GM23338 (cell line): ENCODE measurements at places on chromosomes 1 and 21. TPM values are rescaled to one million over a fixed set of nuclear protein-coding genes. Genes with fewer than 3 reads are reported as not detected.
A peak's percentile ranks its signal among the peaks of the same experiment; 100 is the strongest.

GRCh38 chr1:26826261-26827105 is at the start of gene ZDHHC18:
TSS of gene ZDHHC18 (plus strand) at chr1:26826688. CDS start at chr1:26826805, 117 bp downstream.
- DNase-seq = peak; percentile 82

- DNase-seq = no peak
These were observed 20.3 kb downstream of the POFUT2 start for GRCh38 chr21:45267390-45267760.

- DNase-seq = no peak
These were observed 86.5 kb upstream of the MACF1 start for GRCh38 chr1:39117899-39118450.

RAP1GAP gene
- polyA plus RNA-seq = 4.3 and 5.0 TPM in 2 replicates

RPTN gene
- not detected in 2 replicates for polyA plus RNA-seq

- DNase-seq = peak; percentile 23
These were observed 6.4 kb upstream of the DUSP12 start for GRCh38 chr1:161743231-161743630.

DNA sequence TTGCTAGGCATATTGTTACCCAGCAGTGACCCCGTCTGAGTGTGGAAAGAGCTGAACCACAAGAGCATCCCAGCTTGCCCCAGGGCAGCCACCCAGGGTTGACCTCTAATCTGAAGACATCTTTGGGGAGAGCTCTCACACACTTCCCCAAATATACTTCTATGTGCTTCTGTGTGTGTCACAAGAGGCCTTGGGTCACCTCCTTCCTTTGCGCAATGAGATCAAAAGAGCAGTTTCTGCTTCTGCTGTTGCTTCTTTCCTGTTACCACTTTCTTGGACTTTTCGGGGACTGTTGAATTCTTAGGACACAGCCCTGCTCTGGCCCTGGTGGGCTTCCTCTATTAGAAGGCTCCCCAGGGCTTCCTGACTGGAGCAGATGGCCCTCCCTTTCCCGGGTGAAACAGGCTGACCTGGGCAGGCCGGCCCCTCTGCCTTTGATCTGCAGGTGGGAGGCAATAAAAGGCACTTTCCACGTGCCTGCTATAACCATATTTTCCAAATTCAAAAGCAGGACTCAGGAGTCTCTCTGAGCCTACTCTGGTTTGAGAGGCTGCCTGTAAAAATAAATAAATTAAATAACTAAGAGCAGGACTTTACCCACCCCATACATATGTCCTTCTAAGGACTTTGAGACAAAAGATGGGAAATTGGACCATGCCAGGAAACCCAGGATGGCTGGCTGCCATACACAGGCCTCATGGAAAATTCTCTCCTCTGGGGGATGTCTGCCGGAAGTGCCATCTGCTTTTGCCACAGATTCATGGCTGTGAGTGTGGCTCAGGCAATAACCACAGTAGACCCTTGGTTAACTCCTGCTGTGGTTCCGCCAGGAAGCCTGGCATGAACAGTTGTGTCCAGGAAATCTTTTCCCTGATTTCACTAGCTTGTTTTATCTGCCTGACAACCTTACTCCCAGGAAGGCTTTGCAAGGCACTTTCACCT is 28.3 kb upstream of the RCSD1 start:
- no peak for DNase-seq

SPRR1B gene
- polyA plus RNA-seq = not detected in 2 replicates

GRCh38 chr21:32182449-32182848 is 96.4 kb downstream of the MIS18A start:
- no peak for DNase-seq

GRCh38 chr1:247848346-247848745 is 6.7 kb upstream of the OR11L1 start:
- DNase-seq = no peak

DNA sequence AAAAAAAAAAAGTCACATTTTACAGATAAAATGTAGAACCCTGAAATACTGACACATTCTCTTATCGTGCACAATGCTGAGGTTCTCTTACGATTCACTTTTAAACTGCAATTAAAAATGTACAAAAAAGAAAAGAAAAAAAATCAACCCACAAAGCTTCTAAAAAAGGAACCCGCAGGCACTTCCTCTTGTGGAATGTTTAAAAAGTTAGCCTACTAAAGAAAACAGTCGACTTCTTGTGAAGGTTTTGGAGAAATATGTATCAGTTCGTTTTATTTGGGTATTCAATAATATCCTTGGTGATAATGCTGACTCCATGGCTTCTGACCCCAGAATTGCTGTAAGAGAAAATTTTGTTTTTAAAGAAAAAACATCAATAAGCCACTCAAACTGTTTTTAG is 10.2 kb downstream of the HNRNPU start:
- no peak for DNase-seq

DNA sequence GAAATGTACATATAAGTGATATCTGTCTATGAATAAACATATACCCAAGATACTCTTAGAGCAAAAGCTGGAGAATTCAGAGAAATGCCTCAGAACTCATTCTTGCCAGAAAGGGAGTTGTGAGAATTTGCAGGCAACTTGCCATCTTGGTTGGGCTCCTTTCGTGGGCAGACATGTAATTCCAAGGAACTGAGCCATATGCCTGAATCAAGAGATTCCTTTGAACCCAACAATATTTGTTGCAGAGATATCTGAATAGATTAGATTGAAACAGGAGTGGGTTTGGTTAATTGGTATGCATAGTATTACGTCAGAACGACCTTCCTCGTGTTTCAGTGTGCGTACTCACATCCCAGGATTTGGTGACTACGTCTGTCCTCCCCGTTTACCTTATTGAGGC is 67.0 kb downstream of the TGFB2 start:
- no peak for DNase-seq

- peak; percentile 86 for DNase-seq
These were observed 12.2 kb downstream of the KIAA0319L start for GRCh38 chr1:35544976-35545375.

FGR gene
- 0.42 and 0.53 TPM in 2 replicates for polyA plus RNA-seq

GRCh38 chr1:218900615-218901014 is 273.1 kb upstream of the LYPLAL1 start:
- DNase-seq = no peak

- DNase-seq = no peak
These were observed 117.3 kb downstream of the KAZN start for GRCh38 chr1:14715802-14716201.

GRCh38 chr1:8529901-8530300 is 212.0 kb downstream of the SLC45A1 start:
- DNase-seq = no peak

DNA sequence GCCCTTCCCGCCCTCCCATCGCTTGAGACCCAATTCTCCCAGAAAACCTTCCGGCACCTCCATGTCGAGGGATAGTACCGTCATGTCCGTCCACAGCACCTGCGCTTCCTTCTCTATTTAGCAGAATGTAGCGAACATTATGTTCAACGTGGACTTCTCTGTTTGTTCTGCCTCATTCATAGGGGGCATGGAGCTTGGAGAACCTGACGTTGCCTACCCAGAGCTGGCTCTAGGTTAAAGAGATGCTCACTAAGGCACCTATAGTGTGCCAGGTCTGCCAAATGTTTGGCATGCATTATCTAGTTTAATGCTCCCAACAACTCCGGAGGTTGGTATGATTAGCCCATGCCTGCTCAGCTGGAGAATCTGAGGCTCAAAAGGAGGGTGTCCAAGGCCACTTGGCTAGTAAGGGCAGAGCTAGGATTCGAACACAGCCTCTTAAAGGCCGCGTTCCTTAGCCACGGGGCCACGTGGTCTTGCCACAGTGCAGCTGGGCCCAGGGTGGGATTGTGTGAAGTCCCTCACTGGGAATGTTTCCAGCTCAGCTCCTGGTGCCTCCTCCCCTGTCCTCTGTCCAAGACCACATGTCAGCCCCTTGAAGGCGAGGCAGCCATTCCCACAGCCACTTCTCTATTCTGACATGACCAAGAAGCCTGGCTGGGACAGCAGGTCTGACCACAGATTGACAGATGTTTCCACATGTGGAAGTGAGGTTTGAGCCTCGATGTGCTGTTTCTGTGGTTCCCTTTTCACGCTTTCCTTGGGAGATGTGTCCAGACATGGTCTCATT is 57.8 kb downstream of the RUNX3 start:
- DNase-seq = no peak

DNA sequence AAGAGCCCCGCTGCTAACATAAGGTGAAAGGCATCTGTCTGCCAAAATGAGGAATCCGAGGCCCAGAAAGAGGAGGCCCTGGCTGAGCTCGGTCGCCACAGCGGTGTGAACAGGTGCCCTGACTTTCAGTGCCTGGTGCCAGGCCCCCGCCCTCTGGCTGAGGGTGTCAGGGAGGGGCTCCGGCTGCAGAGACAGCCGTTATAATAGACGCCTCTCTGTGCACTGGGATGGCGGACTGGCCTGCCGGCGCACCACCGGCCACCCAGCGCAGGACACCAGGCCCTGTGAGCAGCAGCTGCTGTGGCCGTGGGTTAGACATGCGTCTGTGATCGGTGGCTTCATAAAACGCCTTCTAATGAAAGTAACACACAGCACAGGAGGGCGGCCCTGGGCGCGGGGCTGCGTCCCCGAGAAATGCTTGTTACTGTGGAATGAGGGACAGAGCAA is 51.4 kb upstream of the ACTRT2 start:
- DNase-seq = no peak

- DNase-seq = no peak
These were observed 414.9 kb downstream of the PTPRU start for GRCh38 chr1:29651246-29651645.

- no peak for DNase-seq
These were observed 6.1 kb upstream of the SYTL1 start for GRCh38 chr1:27335506-27336422.

DNA sequence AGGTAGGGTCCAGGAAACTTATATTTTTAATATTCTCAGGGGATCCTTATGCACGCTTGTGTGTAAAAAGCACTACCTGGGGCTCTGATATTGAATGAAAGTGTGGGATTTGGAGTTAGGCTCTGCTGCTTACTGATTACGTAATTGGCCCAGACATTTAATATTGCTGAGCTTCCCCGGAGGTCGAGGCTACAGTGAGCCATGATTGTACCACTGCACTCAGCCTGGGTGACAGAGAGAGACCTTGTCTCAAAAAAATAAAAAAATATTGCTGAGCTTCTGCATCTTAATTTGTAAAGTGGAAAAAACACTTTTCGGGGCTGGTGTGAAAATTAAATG is 62.2 kb upstream of the KIF26B start:
- no peak for DNase-seq

- no peak for DNase-seq
These were observed 64.0 kb upstream of the ASB17 start for GRCh38 chr1:75996196-75996595.

- DNase-seq = no peak
These were observed 88.4 kb downstream of the C21orf91 start for GRCh38 chr21:17730782-17731181.

DNA sequence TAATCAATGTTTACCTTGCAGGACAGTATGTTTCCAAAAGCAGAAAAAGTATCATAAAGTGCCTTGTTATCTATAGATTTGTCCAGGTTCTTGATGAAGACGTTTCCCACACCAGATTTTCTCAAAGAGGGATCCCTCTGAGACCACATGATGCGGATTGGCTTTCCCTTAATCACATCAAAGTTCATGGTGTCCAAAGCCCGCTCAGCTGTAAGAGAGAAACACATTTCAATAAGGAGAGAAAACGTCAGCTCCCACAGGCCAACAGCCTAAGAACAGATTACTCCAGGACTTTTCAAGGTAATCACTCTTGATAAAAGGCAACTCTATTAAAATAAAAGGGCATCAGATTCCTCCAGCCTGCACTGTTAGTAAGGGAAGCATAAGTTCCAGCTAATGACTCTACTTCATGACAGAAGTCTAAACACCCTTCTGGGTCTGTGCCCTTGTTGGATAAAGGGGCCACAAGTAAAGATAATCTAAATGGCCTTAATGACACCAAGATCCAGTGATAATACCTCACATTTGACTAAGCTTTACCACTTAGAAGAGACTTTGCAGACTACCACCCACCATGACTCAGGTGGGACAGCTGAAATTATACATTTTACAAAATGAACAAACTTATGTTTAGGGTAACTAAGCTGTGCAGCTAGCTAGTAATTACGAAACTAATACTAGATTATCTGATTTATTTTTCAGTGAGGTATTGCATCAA is 4.1 kb downstream of the PABPC4 start:
- DNase-seq = no peak

- no peak for DNase-seq
These were observed 11.2 kb downstream of the OR10K2 start for GRCh38 chr1:158414651-158415345.

- DNase-seq = peak; percentile 92
These were observed 13.8 kb downstream of the PARK7 start for GRCh38 chr1:7975212-7975865.

KIF14 gene
- polyA plus RNA-seq = 10.8 and 13.3 TPM in 2 replicates

GRCh38 chr1:36182734-36183133 is 26.8 kb downstream of the MAP7D1 start:
- peak; percentile 71 for DNase-seq

GRCh38 chr21:43827015-43827611 is 37.7 kb downstream of the RRP1 start:
- no peak for DNase-seq

DNA sequence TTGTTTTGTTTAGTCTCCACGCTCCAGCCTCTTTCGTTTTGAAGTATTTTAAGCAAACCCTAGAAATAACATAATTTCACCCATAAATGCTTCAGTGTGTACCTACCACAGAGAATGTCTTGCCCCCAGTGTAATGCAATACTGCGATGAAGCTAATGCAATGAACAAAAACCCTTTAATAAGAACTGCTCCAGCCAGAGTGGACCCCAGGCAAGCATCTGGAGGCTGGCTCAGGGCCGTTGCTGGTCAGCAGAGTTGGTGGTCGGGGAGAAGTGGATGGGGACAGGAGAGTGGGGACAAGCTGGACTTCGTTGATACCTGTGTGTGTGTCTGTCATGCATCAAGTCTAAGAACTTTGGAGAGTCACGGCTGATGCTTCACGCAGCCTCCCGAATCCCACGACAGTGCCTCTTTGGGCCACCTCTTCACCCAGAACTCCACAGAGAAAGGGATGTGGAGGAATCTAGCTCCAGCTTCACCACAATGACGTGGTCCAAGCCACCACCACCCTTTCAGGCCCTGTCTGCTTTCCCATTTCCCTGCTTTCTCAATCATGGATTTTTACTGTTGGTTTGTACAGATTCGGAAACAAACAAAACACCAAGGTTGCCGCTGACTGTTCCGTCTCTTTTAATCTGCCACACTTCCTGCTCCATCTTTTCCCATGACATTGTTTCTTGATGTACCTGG is 108.6 kb upstream of the ERRFI1 start:
- DNase-seq = no peak
